ENCODE measurements at places on chromosomes 2 and 18.
A peak's percentile ranks its signal among the peaks of the same experiment; 100 is the strongest.

DNA sequence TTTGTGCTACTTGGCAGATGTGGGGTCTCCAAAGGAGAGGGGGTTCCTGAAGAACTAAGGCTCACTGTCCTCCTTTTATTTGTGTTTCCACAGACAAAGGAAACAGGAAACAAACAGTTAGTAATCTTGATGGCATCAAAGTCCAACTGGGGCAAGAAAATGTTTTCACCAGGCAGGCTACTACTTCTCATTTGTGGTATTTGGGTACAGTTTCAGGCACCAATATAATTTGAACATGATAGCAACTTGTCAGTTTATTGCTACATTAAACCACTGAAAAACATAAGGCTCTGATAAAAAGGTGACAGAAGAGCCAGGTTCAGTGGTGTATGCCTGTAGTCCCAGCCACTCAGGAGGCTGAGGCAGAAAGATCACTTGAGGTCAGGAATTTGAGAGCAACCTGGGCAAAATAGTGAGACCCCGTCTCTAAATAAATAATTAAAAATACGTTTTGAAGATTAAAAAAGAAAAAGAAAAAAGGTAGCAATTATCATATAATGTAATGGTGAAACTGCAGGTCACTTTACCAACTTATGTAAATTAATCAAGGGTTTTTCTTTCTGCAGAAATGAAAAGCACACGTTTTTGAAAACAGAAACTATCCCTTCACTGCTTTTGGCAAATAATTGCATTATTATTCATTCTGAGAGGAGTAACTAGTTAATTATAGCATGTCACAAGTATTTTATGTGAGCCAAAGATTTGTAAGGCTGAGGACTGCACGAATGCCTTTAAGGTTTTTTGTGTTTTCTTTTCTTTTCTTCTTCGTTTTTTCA lies 157.5 kb upstream of the CAVIN2 start:
- DNase-seq = no peak

DNA sequence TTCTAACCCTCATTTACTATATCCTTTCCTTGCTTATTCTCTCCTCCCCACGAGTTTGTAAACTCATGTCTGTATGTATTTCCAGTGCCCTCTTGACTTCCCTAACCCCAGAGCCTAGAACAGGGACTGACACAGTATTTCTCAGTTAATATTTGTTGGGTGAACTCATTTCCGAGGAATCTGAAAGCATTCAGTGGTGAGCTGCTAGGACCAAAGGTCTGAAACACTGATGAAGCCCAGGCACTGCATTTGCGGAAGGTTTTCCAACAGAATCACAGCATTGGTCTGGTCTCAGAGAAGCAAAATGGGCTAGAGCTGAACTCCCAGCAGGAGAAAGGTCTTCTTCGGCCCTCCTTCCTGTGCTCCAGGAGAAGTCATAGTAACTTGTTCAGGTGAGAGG lies 56.8 kb downstream of the SOX11 start:
- no peak for DNase-seq

DNA sequence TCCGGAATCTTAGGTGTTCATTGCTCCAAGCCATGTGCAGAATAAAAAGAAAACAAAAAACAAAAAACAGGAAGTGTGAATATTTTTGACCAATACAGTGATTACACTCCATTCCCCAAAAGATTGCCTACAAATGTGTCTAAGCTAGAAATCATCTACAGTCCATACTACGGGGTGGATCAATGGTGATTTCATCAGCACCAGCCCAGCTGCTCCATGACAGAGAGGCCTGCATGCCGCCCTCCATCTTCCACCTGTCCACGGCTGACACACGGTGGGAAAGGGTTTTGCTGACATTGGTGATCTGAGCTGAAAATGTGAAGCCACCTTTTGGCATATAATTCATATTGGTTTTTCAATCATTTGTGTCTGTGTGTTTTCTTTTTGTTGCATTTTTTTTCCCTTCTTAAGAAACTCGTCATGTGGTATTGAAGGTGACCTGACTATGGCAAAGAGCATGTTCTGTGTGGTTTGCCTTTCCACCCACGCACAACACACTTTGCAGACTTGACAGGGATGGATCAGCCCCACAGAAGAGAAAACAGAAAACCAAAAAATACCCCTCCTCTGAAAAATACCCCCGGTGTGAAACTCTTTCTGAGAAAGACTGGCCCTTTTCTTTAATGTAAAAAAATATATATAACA lies 533.1 kb downstream of the RNF144A start:
- DNase-seq = no peak

DNA sequence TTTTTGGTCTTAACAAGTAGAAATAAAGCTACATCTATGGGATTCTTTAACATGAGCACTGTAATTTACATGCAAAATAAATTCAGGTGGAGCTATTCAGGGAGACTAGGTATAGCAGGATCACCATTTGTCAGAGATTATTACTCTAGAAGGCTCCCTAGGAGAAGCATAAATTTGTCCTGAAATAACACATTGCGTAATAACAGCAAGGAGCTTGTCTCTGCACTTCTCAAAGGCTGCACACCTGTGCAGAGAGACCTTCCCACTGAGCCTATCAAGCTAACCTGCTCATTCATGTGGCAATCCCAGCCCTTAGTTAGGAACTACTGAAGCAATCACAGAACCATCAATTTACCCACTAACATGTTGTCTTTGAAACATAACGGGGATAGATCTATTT lies 437.4 kb upstream of the MC4R start:
- no peak for DNase-seq

DNA sequence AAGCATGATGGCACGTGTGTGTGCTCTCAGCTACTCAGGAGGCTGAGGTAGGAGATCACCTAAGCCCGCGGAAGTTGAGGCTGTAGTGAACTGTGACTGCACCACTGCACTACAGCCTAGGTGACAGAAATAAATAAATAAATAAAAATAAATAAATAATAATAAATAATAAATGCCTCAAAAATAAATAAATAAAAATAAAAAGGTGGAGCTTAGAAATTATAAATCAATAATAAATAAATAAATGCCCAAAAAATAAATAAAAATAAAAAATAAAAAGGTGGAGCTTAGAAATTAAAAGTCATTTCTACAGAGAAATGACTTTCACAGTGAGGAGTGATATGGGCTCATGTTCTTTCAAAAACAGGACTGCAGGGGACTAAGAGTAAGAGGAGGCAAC lies 6.0 kb upstream of the MALL start:
- no peak for DNase-seq

- no peak for DNase-seq
These were observed 76.8 kb downstream of the POLR1A start for GRCh38 chr2:86028766-86029381.

- DNase-seq = no peak
These were observed 23.1 kb downstream of the STARD7 start for GRCh38 chr2:96185516-96185915.

DNA sequence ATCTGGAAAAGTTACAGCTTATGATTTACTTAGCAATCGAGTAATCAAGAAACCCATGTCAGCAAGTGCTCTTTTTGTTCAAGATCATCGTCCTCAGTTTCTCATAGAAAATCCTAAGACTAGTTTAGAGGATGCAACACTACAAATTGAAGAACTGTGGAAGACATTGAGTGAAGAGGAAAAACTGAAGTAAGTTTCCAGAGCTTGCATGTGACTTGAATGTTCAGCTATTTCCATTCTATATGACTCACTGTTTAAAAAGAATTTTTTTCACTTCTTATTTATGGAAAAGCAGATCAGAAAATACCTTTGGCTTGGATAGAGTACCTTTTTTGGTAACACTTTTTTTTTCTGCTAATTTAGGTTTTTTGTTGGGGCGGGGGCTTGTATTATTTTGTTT lies 70.7 kb downstream of the PMS1 start:
- no peak for DNase-seq

DNA sequence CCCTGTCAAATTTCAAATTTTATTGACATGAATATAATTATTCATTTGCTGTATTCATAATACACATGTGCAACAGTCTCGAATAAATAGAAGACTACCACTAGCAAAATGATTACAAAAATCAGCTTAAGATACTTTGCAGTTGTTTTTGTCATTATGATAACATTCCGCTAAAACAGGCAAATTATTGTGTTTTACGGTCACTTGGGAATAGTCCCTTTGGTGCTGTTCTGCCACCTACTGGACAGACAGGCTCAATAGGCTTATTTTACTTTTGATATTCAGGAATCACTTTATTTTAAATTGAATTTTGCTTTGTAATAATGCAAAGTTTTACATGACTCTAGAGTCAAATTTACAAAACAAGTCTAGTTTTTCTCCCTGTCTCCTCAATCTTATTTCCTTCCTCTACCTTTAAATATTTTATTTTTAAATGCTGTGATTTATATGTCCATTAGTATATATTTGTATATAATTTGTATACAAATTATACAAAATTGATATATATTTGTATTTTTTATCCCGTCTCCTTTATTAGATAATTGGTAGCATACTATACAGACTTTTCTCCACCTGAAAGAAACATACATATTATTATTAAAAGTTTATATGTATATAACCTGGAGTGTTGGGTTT lies 456.3 kb downstream of the DLGAP1 start:
- DNase-seq = peak; percentile 9

- no peak for DNase-seq
These were observed 56.7 kb upstream of the FHL2 start for GRCh38 chr2:105455488-105456003.

DNA sequence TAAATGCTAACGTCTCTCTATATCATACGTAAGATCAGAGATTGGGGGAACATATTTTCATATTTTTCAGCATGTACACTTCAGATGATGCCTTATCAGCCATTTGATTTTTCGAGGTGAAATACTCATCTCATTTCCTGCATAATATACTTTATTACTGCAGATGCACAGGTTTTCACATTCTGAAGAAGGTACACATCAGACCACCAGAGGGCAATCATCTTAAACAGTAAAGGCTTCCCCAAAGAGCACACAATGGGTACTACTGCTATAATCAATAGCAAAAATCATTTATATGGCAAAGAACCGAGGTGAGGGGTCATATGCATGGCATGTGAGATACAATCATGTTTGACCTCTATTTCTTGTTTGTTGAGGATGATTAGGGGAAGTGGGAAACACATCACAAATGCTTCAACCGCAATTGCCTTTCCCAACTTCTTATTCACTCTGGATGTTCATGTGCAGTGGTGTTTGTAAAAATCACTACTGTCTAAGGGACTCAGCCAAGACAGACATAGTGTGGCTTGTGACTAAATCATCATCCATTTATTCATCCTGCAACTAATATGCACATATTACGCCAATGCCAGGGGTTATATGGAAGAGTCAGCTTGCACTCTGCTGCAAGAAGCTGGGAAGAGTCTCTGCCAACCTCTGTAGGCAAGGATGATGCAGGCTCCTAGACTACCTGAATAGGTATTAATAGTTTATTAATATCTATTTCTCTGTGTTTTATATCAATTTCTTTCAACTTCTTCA lies 118.7 kb downstream of the EPB41L3 start:
- peak; percentile 75 for DNase-seq

Data from spinal cord (tissue), 10 donors.